ENCODE measurements at places on chromosomes 3 and 15.

GRCh38 chr3:143352850-143353550 lies 233.4 kb downstream of the CHST2 start:
- no peak for DNase-seq

GRCh38 chr3:134362221-134362620 lies 12.0 kb downstream of the AMOTL2 start:
- no peak for DNase-seq

DNA sequence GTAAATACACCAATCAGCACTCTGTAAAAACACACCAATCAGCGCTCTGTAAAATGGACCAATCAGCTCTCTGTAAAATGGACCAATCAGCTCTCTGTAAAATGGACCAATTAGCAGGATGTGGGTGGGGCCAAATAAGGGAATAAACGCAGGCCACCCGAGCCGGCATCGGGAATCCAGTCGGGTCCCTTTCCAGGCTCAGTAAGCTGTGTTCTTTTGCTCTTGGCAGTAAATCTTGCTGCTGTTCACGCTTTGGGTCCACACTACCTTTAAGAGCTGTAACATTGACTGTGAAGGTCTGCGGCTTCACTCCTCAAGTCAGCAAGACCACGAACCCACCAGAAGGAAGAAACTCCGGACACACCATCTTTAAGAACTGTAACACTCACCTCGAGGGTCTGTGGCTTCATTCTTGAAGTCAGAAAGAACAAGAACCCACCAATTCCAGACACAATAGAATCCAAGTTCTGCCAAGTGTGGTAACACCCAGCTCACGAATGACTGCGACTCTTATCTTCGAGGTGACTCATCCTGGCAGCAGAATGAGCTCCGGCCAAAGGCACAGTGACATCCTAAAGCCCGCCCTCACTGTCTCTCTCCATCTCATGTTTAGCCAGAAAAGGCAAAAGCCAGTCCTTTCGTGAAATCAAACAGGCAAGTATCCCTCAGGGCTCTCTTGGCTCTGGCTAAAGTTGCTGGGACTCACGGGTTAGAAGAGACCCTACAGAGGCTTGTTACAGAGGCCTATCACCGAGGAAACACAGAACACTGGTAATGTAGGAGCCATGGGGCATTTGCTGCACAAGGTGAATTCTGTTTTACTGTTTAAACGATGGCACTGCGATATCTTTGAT lies 155.2 kb downstream of the FAM43A start:
- DNase-seq: no peak

DNA sequence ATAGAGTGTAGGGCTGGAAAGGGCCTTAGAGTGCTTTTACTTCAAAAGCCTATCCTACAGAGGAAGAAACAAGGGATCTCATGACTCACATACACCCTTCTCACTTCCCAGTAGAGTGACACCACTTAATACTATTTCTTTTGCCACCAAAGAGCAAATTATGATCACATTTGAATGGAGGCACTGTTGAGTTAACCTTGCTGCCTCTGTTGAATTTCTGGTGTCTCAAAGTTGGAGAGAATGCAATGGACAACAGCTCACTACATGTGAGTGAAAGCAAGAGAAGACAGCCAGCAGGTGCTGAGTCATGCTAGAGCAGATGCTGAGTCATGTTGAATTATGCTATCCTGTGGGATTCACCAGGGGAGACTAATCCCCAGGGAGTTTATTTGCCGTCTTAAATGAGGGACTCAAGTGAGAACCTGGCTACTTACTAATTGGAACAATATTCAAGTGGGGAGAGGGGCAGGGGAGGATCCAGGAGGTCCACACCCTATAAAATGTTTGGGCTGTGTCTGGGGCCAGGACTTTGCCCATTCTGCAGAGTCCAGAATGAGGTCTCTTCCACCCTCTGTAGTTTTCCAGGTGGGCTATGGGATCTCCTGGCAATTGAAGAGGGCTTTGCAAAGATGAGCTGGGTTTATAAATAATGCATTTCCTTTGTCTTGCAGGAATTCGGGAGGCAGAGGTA lies 35.8 kb downstream of the ST8SIA2 start:
- no peak for DNase-seq

GRCh38 chr3:135412475-135412874 lies 553.1 kb upstream of the PPP2R3A start:
- no peak for DNase-seq

GRCh38 chr3:197908957-197909701 lies 40.9 kb upstream of the RPL35A start:
- no peak for DNase-seq

DNA sequence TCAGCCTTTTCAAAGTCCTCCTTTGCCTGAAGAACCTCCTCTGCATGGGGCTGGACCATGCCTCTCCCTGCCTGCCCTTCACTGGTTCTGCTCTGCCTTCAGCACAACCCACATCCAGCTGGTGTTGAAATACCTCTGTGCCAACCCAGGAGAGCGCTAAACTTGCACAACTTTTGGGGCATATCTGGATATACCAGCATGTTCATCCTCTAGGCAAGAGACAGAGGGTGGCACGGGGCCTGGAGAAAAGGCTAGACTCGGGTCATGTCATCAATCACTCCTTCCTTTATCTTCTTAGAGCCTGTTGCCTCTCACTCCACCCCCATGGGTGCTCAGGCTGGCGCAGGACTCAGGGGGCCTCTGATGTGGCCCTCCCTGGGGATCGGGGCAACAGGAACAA lies 4.8 kb downstream of the SEMA4B start:
- no peak for DNase-seq

DNA sequence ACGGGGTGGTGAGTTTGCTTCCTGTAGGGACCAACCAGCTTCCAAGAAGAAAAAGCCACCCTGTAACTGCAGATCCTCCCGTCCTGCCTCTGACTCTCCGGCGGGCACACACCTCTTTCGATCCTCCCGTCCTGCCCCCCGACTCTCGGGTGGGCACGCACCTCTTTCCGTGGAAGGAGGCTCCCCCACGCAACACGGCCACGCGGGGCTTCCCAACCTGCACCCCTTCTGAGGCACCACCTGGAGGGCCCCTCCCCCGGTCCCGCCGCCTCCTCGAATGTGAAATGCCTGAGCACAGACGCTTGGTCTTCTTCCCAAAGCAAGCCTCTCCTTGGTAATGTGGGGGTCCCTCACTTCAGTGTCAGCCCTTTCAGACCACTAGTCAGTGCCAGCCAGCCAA lies 7.3 kb downstream of the ADAMTS17 start:
- DNase-seq: no peak

DNA sequence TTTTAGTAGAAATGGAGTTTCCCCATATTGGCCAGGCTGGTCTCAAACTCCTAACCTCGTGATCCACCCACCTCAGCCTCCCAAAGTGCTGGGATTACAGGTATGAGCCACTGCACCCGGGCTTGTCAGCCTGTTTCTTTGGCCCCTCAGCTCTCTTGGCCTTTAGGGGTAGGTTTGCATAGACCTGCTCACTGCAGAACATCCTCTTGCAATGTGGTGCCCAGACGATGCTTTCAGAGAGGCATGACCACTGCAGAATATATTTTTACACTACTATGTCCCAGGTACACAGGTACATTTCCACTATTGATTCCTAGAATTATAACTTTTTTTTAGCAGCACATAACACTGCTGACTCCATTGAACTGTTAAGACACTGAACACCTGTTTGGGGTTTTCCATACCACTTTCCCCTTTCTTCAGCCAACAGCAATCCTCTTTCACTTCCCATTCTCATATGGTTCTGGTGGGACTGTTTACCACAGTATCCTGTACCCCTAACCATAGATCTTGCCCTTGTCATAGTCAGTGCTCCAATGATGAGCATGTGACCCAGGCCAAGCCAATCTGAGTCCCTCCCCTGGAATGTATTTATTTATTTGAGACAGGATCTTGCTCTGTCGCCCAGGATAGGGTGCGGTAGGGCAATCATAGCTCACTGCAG lies 21.1 kb downstream of the CCDC32 start:
- DNase-seq: no peak

GRCh38 chr3:141086188-141086587 lies 35.0 kb downstream of the SPSB4 start:
- no peak for DNase-seq

DNA sequence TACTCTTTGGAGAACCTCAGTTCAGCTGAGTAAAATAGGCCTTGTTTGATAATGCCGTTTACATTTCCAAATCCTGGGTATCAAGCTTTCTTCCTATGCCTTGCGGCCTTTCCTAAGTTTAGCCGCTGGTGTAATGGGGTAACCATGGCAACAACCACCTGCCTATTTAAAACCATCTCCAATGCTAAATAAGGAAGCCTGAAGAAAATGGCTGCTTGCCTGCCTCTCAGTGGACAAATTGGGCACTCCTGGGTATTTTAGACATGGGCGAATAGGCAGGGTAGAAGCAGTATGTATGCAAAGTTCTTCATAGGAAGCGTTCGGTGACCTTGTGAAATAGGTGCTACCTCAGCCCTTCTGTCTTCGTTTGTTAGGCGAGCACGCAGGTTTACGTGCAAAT lies 122.7 kb downstream of the DGKG start:
- no peak for DNase-seq

- no peak for DNase-seq
These were observed 164.3 kb upstream of the GMNC start for GRCh38 chr3:191026746-191027145.

DNA sequence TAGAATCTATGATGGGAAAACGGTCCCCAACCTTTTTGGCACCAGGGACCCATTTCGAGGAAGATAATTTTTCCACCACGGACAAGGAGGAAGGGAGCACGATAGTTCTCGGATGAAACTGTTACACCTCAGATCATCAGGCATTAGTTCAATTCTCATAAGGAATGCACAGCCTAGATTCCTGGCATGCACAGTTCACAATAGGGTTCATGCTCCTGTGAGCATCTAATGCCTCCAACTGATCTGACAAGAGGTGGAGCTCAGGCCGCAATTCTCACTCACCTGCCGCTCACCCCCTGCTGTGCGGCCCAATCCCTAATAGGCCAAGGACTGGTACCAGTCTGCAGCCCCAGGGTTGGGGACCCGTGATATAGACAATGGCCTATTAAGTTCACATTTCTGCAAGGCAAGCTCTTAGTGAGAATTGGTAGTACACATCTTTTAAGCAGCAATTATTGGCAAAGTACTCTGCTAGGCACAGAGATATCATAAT lies 26.5 kb downstream of the CD200R1 start:
- no peak for DNase-seq

DNA sequence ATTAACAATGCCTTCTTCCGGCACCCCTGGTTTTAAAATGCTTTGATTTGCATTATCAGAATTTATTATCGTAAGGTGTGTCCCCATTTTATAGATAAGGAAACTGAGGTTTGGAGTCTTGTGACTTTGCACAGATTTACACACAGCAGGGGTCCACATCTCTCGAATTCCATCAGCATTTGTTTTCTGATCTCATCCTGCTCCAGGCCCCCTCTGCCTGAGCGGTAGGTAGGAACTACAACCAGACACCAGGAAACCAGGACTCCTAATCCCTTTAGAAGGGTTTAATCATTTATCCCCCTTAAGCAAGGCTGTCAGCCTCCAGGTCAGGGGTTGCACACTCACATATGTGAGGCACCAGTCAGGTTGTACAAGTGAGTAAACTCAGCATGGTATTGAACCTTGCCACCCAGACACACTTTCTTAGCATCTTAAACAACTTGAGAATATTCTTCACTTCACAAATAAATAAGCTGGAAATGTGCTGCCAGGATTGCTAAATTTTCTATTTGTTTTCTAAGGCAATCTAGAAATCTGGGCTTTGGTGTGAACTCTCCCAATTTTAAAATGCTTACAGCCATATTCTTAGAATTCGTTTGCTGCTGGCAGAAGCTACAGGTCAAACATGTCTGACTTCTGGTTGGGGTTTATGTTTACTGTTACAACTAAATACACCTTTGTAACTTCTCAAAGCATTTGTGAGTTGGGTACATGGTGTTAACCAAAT lies 31.7 kb upstream of the CMTM7 start:
- DNase-seq: no peak

DNA sequence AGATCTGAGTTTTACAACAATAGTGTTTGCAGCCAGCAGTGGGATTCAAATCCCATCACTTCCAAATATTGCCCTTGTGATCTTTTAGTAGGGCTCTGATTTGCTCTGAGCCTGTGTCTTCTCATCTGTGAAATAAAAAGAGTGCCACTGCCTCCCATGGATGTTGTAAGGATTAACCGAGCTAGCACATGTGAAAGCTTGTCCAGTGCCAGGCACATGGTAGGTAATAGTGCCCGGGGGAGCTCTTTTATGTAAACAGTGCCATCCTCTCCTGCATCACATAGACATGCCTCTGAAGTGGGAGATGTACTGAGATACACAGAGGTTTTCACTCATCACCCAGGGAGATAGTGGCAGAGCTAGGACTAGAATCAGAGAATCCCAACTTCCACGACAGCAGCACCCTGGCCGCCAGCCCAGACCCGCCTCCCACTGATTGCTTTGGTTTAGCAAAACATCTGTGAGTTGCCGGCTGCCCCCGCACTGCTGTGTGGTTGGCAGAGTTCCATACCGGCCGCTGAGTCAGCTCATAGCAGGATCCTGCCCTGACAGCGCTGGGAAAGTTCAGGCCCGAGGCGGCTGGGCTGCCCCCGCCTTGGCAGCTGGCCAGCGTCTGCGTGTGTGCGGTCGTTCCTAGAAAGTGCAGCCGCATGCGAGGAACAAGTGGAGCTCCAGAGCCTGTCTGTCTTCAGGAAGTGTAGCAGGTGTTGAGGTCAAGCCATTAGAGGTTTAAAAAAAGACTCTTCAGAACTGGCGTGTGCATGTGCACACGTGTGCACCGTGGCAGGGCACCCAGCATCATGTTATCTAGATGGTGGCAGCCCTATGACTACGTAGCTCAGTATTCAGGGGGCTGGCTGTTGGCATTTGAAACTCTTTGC lies 5.0 kb downstream of the ARID3B start:
- peak; percentile 93 for DNase-seq

DNA sequence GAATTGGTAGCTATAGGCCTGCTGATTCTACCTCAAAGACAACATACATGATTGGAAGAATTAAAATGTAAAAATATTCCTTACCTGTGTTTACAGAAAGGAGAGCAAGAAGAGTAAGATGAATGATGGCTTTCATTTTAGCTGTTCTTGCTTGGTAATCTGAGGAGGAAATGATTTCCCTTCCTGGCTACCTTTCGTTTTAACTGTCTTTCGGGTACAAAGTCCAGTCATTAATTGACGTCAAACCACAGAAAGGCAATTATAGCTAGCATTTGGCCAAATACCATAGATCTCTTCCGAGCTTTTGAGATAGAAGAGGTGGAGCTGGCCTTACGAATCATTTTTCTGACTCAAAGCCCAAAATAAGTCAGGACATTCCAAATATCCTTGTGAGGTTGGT lies at the start of gene MUC13:
Gene MUC13, minus strand, starts transcription at position 175 of the 400 bp plus-strand sequence. Its CDS starts 39 bp downstream, at position 136.
- no peak for DNase-seq

All from stimulated activated CD8-positive, alpha-beta memory T cell treated with anti-CD3 and anti-CD28 coated beads, Interleukin-4, amount 100 ng/mL, for 4 hours (primary cell).